ENCODE measurements at places on chromosomes 5 and 9.

DNA sequence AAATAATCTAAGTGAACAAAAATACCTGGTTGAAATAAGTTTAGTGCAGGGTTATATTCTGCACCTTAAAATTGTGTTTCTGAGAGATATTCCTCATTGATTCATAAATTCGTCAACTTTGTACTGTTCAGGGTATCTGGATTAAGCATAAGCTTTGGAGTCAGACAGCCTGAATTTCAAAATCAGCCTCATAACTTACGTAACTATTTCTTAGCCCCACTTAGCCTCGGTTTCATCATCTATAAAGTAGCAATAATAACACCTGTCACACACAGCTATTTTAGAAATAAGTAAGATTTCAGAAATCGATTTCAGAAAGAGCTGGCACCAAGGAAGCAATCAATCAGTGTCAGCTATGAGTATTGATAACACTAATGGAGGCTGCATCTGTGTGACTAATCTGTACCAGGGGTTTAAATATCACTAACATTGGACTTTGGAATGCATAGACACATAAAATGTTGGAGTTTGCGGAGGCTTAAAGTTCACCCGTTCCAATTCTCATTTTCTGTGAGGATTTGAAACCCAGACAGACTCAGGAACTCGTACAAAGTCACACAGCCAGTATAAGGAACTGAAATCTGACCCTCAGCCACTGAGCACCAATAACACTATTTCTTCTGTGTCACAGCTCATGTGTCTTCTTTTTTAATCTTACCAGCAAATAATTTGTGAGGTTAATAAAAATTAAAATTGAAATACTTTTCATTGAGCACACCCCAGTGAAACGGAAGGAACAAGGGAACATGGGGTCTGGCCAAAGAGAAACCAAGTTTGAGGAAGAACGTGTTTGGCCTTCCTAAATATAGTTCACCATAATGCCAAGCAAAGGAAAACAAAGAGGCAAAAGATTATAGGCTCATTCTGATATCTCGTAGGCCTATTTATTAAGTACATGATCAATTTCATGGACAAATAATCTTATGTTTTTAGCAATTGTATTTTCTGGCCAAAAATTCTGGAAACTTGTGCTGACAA, 194.4 kb upstream of the PTGER4 start:
- no peak for DNase-seq

DNA sequence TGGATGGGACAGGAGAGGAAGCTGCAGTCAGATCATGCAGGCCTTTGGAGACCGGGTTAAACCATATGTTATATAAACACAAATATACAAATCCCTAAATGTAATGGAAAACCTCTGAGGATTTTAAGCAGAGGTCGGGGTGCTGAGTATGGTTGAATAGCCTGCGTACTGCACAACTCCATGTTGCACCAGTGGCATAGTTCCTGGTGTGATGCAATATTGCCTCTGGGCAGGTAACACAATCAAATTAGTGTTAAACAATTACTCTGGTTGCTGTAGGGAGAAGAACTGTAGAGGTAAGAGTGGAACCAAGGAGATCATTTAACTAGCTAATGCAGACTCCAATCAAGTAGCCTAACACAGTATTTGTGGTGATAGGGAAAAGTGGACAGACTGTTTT, 21.3 kb upstream of the RNF145 start:
- no peak for DNase-seq

- DNase-seq, result no peak
Observed at GRCh38 chr5:54443270-54443669, 12.2 kb upstream of the HSPB3 start.

- no peak for DNase-seq
Observed at GRCh38 chr5:156594406-156594805, 255.7 kb upstream of the PPP1R2B start.

- DNase-seq, result no peak
Observed at GRCh38 chr5:137345396-137345795, 153.7 kb downstream of the SPOCK1 start.

GRCh38 chr9:95067897-95068296, 249.6 kb downstream of the FANCC start:
- DNase-seq, result no peak

- no peak for DNase-seq
Observed at GRCh38 chr9:112104901-112105300, 70.2 kb downstream of the SUSD1 start.

DNA sequence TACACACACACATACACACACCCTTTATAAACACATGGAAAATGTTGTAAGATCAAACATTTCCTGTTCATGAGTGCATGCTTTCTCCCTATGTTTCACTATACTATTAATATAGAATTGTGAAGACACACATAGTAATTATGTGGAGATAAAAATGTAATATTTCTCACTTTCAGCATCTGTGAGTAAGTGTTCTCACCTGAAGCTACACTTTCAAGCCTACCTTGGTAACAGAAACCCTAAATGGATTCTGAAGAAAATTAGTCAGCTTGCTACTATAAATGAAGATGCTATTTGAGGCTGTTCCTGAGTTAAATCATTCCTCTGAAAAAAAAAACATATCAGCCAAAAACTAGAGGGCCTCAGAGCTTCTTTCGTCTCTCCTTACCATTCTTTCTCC, 81.1 kb upstream of the GNA14 start:
- no peak for DNase-seq

DNA sequence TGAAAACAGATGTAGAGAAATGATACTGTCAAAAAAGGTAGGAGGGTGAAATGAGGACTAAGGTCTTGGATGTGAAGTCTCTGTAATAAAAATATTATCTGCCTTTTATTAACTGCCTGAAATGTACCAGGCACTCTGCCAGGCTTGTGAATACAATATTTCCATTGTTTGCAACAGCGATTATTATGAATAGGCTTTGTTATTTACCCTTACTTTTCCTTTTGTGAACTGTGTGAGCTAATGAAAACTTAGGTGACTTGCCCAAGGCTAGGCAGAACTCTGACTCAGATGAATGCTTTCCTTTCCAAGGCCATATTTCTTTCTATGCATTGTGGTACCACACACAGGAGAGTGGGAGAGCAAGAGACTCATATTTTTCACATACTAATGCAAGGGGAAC, 204.1 kb downstream of the CDH12 start:
- no peak for DNase-seq

GRCh38 chr5:51696122-51696521, 312.9 kb downstream of the ISL1 start:
- no peak for DNase-seq

- DNase-seq, result no peak
Observed at GRCh38 chr9:83521011-83521410, 17.2 kb downstream of the FRMD3 start.

DNA sequence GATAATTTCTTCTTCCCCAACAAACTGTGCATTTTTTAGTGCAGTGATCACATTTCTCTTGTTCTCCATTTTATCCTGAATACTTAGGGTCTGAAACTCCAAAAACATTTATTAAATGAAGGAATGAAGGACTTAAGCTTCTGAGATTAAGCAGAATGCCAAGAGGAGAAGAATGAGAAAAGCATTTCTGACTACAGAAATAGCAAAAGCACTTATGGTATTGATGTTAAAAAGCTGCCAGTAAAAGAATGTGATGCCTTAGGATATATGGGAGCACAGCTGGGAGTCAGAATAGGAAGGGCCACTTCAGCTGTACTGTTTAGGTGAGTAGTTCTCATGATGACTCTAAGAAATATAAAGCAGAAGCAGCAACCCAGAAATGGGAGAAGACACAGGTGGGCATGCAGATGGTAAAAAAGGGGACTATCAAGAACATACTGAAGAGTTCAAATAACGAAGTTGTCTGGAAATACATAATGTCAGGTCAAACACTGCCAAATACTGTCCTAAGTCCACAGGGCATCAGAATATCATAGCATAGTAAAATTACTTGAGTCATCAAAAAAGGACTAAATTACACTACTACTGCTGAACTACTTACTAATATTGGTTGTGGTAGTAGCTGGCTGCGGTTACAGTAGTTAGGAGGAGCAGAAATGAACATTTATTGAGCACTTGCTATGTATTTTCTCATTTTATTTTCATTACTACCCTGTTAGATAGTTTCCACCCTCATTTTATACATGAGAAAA, 132.7 kb downstream of the MAPKAP1 start:
- no peak for DNase-seq
